ENCODE measurements at places on chromosomes 6 and 20.

GRCh38 chr6:12260458-12261093 is 29.6 kb upstream of the EDN1 start:
- DNase-seq, result no peak

GRCh38 chr6:34056305-34057108 is 89.4 kb downstream of the GRM4 start:
- DNase-seq, result peak; percentile 42

DNA sequence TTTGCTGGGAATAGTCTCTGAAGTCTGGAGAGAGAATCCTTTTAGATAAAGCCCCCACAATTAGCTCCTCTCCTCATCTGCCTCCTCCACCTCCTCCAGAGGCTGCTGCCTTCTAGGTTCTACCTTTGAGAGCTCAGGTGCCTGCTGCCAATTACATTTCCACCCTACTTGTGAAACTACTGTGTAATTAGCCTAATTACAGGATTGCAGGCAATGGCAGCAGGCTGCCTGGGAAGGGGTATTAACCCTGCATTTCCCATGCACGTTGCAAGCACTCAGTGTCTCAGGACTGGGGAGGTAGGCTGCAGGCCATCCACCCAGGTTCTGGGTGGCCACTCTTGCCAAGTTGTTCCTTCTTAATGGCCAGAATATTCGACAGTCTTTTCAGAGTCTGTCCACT is 215.6 kb upstream of the ZNF217 start:
- no peak for DNase-seq

DNA sequence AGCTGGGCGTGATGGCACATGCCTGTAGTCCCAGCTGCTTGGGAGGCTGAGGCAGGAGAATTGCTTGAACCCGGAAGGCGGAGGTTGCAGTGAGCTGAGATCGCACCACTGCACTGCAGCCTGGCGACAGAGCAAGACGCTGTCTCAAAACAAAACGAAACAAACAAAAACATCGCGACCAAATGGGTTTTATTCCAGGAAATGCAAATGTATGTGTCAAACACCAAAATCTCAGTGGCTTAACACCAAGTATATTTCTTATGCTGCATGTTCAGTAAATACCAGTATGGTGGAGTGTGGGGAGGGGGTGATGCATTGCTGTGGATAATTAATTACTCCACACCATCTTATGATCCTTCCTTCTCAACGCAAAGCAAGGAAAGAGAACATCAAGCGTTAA is 28.1 kb downstream of the ACTR5 start:
- no peak for DNase-seq

GRCh38 chr6:85640821-85641220 is 1.9 kb downstream of the SYNCRIP start:
- no peak for DNase-seq

- no peak for DNase-seq
Measured at GRCh38 chr6:40039042-40039441, 104.8 kb upstream of the MOCS1 start.

DNA sequence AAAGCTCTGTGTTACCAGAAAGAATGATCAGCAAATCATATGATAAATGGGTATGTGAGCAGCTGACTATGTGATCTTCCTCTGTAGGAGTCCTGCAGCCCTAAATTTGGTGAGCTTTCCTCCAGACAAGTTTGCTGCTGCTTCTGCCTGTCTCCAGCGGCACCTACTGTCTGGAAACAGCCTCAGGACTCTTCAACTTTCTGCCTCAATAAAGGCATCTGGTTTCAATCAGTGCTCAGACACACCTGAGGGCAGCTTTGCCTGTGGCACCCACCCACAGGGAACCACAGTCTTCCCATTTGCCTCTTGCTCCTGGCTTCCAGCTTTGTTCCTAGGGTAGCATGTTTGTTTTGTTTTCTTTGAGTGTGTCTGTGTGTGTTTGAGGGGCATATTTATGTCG is 727.9 kb upstream of the MAN1A1 start:
- no peak for DNase-seq

DNA sequence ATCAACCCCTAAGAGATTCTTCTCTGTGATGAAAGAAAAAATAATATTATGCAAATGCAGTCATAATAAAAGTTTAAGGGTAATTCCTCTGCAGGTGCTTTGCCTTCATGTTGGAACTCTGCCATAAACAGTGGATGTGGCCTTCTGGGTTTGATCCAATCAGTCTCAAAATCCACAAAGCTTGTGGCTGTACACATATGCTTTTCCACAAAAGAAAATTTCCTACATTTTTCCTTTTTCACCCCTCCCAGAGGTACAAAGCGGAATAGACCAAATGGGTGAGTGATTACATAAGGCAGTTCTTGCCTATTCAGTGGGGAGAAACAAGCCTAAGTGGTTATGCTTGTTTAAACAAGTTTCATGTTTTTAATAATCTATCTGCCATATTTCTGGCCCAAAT is 16.7 kb downstream of the CALHM5 start:
- no peak for DNase-seq

- no peak for DNase-seq
Measured at GRCh38 chr6:71724456-71725125, 161.8 kb upstream of the RIMS1 start.

GRCh38 chr6:33392595-33392948 is 949 bp downstream of the KIFC1 start:
- no peak for DNase-seq

DNA sequence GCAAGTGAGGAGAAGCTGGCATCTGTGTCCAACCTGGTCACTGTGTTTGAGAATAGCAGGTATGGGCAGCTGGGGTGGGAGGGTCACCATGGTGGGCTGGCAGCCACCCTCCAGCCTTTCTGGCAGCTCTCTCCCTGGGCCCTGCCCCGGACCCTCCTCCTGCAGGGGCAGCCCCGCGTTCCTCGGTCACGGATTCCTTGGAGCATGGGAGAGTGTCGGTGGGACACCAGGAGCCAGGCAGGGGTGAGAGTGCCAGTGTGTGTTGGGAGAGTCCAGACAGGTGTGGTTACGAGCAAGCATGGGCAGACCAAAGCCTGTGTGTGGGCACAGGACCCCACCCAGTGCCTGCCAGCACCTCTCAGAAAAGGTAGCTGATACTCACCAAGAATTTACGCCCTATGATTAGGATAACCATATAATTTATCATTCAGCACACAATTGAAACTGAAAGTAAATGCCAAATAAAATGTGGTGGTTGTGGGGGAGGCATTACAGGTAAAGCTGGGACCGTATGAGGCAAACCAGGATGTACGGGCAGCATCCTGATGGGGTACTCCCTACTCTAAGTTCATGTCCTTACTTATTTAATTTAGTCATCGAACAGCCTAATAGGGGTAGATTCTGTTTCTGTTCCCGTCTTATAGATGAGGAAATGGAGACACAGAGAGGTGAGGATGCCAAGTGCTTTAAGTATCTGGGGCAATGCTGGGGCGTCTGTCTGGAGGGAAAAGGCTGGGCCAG is 542 bp downstream of the FGD2 start:
- no peak for DNase-seq

DNA sequence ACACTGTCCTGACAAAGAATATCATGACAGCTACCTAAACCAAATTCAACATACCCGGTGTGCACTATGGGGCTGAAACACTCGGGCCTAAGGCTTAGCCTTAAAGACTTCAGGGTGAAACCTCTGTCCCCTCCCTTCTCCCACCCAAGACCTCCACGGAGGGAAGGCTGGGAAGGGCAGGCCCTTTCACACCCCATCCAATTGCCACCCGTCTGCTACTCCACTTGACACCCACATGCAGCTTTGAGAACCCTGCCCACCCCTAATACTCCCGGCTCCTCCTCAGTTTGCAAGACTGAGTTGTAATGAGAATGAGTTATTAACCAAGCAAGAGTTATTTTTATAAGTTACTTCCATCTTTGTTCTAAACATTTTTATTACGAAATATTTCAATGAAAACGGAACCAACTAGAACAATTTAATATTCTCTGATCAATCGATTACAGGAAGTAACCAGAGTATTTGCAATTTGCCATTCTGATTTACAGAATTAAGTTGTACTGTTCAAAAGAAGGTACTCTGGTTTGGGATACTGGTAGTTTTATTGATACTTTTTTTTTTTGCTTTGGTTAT is 3.7 kb downstream of the TAF4 start:
- no peak for DNase-seq

DNA sequence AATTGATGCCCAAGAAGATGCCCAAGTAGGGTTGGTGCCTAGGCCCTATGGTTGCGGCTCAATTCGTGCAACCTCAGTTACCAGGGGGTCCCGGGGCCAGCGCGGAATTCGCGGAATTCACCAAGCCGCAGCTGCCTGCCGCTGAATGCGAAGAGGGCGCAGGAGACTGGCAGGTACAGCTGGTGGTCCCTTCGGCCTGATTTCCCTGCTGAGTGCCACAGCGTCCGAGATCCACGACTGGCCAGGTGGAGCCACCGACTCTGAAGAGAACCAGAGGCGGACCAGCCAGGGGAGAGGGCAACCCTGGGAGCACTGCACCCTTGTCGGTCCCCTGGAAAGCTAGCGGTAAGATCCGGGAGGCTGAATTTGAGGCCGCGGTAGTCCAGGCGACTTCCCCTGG is 6.8 kb upstream of the TFAP2D start:
- DNase-seq, result no peak

DNA sequence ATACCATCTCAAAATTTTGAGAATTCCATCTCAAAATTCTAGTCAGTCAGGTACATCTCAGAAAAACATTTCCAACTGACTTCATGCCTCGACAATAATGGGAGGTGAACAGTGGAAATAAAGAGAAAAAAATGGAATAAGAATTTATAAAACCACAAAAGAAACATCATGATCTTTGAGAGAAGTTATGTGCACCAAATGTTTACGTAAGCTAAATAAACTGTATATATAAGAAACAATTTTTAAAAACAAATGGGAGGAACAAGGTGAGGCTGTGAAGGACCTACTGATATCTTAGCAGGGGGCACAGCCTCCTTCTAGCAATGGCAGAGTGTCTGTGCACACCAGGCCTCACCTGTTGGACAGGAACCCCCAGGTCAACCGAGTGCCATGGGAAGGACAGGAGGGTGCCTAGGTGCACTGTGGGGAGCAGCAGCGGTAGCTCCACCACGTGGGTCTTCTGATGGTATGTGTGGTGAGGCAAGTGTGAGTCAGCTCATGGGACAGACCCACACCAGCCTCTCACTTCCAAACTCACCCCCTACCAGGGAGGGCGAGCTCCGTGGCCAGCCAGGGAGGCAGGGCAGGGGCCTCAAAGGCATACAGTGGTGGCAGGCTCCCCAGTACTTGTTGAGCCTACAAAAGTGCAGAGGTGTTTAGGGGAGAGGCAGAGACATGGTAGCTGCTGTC is 23.2 kb downstream of the DIDO1 start:
- DNase-seq, result no peak

GRCh38 chr20:32796981-32797451 is 22.7 kb upstream of the MAPRE1 start:
- DNase-seq, result no peak

DNA sequence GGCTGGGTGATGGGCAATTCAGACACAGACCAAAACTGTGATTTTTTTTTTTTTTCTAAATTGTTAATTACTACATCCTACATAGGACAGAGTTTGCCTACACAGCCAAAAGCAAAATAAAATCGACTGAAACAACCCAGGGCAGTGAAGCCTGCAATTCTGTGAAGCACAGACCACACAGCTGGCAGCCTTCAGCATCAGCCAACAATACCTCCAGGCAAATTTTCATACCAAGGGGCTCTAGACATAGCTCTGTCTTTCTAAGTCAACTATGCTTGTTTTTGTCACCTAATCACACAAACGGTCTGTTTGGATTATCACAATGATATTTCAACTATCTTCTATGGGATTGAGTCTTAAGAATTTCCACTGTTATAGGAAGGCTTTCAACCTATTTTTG is 17.6 kb downstream of the RMND1 start:
- no peak for DNase-seq

GRCh38 chr6:164294047-164294784 is 879.7 kb downstream of the QKI start:
- DNase-seq, result no peak

GRCh38 chr20:64241061-64241460 is 14.5 kb upstream of the PCMTD2 start:
- no peak for DNase-seq

- DNase-seq, result no peak
Measured at GRCh38 chr6:134806180-134806798, 143.6 kb downstream of the ALDH8A1 start.

GRCh38 chr20:38186788-38187221 is 21.7 kb upstream of the TGM2 start:
- no peak for DNase-seq

GRCh38 chr20:35257175-35257909 is 20.6 kb downstream of the MMP24OS start:
- DNase-seq, result no peak

DNA sequence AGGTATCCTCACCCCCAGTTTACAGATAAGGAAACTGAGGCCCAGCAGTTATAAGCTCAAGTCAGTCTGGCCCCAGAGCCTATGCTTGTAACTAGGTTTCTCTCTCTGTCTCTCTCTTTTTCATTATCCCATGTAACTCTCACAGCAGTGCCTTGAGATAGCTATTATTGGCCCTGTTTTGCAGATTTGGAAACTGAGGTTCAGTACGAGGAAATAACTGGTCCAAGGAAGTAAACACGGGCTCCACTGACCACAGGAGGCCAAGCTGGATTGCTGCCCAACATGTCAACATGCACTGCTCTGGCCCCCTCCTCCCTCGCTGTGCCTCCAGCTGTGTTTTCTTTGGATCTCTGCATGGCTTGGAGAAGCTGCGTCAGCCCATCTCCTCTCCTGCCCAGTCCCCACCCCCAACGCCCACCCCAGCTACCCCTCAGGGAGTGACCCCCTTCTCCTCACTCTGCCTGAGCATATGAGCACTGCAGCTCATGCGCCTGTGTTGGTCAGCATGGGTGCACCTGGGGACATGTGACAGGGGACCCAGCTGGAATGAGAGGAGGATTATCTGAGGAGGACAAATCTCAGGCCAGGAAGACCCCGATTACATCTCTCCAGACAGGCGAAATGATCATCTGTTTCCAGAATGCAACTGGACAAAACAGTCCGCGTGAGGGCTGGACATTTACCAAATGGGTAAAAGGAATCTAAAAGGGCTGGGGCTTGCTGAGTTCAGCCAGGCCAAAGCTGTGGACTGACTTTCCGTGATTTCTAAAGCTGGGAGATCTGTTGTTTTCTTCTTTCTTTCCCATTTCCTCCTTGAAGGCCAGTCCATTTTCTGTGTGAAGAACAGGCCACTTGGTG is 7.8 kb upstream of the PLTP start:
- no peak for DNase-seq

DNA sequence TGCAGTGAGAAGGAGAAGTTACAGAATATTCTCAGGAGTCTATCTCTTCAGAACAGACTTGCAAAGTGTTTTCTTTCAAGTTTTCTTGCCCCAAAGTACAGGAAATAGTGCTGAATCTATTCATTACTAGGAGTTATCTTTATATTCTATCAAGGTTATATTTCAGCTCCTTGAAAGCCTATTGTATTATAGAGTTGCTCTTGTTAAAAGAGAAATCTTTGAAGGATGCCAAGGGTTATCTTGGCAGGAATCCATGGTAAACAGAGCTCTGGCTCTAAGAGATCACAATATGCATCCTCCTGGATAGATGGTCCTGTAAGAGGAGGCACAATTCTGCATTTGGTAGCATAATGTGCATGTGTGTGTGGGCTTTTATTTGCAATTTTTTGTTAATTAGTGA is 21.2 kb upstream of the SNRPB2 start:
- DNase-seq, result no peak

- no peak for DNase-seq
Measured at GRCh38 chr6:135759831-135760230, 91.7 kb upstream of the PDE7B start.

- no peak for DNase-seq
Measured at GRCh38 chr6:167472148-167472547, 147.3 kb downstream of the TTLL2 start.

Measured in right renal cortex interstitium (tissue), 3 donors.